Choroid plexus epithelial cell (primary cell): ENCODE measurements at places on chromosomes 11 and 22.
A peak's percentile ranks its signal among the peaks of the same experiment; 100 is the strongest.

GRCh38 chr11:60899046-60899936 is 7.1 kb downstream of the PRPF19 start:
- DNase-seq = peak; percentile 83

- DNase-seq = no peak
Observed at GRCh38 chr11:61345170-61345610, 12.2 kb downstream of the TKFC start.

GRCh38 chr11:2318123-2318522 is 16.3 kb downstream of the TSPAN32 start:
- DNase-seq = no peak

GRCh38 chr11:126181939-126182730 is 29.3 kb downstream of the RPUSD4 start:
- DNase-seq = no peak

GRCh38 chr11:100682247-100682969 is 4.7 kb upstream of the ARHGAP42 start:
- DNase-seq = peak; percentile 67

DNA sequence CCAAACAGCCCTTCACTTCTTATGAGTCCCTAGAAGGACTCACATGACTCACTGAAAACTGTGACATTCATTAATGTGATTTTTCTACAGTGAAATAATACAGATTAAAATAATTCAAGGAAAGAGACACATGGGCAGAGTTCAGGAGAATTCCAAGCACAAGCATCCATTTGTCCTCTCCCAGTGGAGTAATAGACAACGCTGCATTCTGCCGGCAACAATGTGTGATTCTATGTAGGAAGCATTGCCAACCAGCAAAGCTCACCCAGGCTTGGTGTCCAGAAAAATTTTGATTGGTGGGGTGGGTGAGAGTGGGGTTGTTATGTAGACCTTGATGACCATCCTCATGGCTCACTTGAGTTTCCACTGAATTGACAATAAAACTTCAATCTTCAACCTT is 123.9 kb downstream of the VPREB1 start:
- no peak for DNase-seq

GRCh38 chr11:72981080-72981479 is 161.0 kb downstream of the FCHSD2 start:
- DNase-seq = no peak

- no peak for DNase-seq
Observed at GRCh38 chr11:76139314-76139713, 67.0 kb downstream of the WNT11 start.

DNA sequence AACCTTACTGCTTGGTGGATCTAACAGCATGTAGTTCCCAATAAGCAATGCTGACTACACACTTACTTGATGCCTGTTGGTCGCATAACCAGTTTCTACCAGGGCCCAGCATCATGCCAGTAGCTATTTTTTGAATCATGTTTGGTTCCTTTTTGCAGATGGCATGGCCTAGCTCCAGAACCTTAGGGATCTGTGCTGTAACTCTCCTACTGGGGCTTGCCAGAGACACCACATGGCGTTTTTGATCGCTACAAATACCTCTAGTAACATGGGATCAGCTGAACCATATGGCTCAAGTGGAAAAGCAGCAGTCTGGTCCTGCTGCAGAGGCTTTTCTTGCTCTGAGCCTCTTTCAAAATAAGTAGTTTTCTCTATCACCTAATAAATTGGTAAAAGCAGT is 654.6 kb upstream of the API5 start:
- DNase-seq = no peak

DNA sequence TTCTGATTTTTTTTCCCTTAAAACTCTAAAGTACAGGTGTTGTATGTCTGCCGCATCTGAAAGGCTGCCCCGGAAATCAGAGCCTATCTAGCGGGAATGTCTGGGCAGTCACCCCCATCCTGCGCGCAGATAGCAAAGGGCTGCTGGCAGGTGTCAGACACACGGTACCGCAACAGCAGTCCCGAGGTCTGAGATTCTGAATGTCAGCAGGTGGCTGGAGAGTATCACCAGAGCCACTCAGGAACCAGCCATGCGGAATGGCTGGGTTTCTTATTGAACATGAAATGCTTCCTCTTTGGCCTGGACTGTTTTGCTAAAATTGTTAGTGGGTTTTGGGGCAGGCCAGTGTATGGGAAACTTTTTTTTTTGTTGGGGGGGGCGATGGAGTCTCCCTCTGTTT is 53.3 kb downstream of the CERK start:
- DNase-seq = no peak

DNA sequence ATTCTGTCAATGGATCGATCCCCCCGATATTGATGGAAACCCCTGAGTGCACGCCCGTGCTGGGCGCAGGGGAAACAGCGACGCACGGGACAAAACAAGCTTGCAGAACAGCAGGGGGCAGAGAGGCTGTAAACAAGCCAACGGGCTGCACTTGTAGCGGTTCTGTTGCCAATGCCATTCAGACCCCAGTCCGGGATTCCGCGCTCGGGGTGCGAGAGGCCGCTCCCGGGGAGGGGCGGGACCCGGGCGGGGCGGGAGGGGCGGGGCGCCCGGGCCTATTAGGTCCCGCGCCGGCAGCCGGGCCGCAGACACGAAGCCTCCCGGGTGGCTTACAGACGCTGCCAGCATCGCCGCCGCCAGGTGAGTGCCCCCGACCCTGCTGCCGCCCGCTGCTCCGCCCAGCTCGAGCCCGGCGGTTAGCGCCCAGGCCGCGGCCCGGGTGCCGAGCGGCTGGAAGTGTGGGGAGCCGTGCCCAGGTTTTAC is at the start of gene BIK:
Gene BIK, plus strand, starts transcription at position 307 of the 483 bp plus-strand sequence. CDS start 13,273 bp downstream, outside the sequence.
- DNase-seq = no peak

GRCh38 chr11:1946812-1947484 is at the start of gene MRPL23:
MRPL23 (plus strand) TSS chr11:1947332; CDS start chr11:1947363, 31 bp downstream.
- no peak for DNase-seq

DNA sequence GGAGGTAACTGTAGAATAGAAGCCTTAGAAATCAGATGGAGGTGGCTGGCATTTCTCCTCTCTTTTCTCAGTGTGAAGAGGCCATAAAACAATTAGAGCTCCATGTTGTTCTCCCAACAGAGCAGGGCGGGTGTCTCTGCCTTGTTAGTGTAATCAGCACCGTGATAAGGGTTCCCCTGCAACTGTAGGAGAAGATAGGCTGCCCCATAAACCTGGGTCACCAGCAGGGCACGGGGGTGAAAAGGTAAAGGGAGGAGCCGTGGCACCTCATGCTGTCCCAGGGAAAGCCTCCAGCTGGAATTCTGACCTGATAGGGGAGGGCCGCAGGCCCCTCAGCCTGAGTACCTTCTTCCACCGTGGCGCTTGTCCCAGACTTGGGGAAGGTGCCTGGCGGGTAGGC is 68.7 kb downstream of the ISX start:
- DNase-seq = no peak

GRCh38 chr11:71574418-71574817 is 8.3 kb downstream of the KRTAP5-11 start:
- no peak for DNase-seq

DNA sequence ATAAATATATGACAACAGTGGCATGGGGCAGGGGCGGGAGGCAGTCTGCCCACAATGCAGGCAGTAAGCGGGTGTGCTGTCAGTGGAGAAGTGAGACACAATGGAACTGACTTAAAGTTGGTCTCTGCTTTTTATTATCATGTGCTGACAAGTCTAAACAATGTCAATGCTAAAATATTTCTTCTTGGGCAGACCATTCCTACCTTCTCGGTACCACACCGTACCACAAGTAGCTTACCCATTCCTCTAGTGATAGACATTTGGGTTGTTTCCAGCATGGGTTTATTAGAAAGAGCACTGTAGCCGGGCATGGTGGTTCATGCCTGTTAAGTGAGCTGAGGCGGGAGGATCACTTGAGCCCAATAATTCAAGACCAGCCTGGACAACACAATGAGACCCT is 2.6 kb upstream of the CHADL start:
- no peak for DNase-seq

DNA sequence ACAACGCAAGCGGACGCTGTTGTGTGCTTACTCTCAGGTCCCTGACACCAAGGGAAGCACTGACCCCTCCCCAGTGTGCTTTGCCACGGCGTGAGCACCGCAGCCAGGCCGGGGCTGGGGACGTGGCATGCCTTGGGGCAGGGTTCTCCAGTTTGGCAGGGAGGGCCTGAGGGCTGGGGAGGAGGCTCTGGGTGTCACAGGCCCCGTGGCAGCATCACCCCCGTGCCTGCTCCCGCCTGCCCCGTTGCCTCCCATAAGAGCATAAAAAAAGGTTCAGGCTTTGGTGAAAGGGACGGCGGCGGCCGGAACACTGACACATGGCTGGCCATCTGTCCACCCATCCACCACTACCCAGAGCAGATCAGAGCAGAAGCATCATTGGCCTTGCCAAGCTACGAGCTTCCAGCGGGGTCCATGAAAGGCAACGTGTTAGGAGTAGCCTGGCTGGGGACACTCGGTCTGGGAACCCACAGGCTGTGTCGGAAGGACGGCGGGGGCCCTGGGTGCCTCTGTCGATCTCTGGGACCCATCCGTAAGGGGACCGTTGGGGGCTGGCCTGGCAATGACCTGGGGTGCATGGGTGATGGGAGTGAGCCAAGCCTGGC is 183.0 kb downstream of the IGLL1 start:
- DNase-seq = no peak

- DNase-seq = no peak
Observed at GRCh38 chr11:73187854-73188253, 30.2 kb upstream of the P2RY2 start.

- DNase-seq = no peak
Observed at GRCh38 chr11:567629-568292, 7.0 kb downstream of the RASSF7 start.

GRCh38 chr22:42910221-42910942 is 53.3 kb upstream of the ARFGAP3 start:
- DNase-seq = no peak

DNA sequence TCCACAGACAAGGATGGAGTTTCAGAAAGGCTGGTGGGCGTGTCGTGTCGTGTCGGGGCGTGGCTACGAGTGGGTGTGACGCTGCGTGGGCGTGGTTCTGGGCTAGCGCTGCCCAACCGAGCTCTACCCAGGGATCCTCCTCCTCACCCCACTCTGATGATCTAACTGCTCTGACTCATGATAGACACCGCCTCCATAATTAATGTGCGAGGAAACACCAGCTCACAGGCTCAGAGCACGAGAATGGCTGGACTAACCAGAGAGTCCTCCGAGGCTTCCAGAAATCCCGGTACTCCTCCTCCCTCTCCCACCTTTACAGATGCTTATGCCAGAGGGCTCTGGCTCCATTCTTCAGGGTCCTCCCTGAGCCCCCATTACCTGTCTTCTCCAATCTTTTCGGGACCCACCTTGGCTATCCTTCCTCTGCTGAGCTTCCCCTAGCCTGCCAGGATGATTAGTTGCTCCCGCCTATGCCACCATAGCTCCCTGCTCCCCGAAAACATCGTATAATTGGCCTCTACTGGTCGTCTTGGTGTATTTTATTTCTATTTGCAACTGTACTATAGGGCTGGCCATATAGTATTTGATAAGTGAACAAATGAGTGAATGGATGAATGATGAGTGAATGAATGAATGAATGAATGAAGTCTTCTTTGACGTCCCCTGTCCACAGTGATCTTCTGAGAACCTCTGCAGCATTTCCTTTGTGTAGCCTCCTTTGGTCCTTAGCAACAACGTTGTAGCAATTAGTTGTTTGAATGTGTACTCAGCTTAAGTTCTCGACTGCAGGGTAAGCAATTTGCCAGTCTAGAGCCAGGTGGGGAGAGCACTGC is 21.7 kb downstream of the TMPRSS13 start:
- peak; percentile 95 for DNase-seq

GRCh38 chr11:46386674-46387073 is 4.9 kb downstream of the CHRM4 start:
- no peak for DNase-seq

- DNase-seq = no peak
Observed at GRCh38 chr11:115366826-115367225, 137.4 kb downstream of the CADM1 start.

DNA sequence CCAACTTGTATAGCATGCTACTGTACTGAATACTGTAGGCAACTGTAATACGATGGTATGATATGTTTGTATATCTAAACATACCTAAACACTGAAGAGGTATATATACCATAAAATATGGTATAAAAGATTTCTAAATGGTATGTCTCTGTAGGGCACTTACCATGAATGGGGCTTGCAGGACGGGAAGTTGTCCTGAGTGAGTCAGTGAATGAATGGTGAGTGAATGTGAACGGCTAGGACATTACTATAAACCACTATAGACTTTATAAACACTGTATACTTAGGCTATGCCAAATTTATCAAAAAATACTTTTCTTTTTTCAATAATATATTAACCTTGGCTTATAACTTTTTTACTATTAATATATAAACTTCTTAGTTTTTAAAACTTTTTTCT is 66.8 kb downstream of the ZC3H12C start:
- DNase-seq = peak; percentile 51

DNA sequence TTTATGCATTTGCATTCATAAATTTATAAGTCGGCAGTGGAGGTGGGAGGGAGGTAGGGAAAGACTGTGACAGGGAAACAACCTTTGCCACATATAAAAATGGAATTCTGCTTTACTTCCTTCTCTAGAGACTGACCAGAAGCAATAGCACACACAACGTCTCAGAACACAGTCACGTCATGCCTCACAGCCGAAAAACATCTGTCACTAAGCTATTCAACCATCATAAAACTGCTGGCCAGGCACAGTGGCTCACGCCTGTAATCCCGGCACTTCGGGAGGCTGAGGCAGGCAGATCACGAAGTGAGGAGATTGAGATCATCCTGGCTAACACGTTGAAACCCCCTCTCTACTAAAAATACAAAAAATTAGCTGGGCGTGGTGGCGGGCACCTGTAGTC is 101.0 kb upstream of the CHRM4 start:
- DNase-seq = no peak

- peak; percentile 83 for DNase-seq
Observed at GRCh38 chr11:66429983-66430602, 8.6 kb downstream of the MRPL11 start.

GRCh38 chr22:39665229-39665628 is 94.7 kb downstream of the CACNA1I start:
- DNase-seq = no peak

DNA sequence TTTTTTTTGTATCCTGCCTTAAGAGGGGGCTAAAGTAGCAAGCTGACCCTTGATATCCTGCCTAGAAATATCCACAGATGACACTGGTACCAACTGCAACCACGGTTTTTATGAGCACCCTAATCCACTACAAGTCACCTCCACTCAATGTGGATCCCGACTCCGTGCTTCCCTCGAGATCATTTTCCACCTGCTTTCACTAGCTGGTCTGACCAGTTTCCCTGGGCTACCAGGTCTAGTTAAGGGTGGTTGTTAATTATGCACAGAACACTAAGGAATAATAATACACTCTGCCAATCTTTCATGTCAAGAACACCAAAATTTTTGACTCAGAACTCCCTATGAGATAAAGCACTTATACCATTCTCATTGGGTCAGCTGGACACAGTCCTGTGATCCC is 82.3 kb downstream of the ABTB2 start:
- no peak for DNase-seq

DNA sequence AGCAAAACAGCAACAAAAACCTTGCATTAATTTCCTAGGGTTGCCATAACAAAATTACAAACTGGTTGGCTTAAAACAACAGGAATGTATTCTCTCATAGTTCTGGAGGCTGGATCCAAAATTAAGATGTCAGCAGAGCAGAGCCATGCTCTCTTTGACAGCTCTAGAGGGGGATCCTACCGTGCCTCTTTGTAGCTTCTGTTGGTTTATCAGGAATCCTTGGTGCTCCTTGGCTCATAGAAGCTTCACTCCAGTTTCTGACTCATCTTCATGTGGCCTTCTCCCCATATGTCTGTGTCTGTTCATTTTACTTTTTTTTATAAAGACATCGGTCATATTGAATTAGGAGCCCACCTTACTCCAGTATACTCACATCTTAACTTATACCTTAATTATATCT is 90.5 kb upstream of the POU2AF2 start:
- peak; percentile 49 for DNase-seq

- DNase-seq = no peak
Observed at GRCh38 chr11:126494831-126495230, 139.3 kb downstream of the ST3GAL4 start.
